ENCODE measurements at places on chromosomes 4 and X. TPM values are rescaled to one million over a fixed set of nuclear protein-coding genes. Genes with fewer than 3 reads are reported as not detected.

SLC2A9 gene
- total RNA-seq = 0.43 TPM

CT45A3 gene
- not detected for total RNA-seq

DCTD gene
- total RNA-seq = 126 TPM

SLC10A4 gene
- not detected for total RNA-seq

SORCS2 gene
- total RNA-seq = 6.7 TPM

AFP gene
- total RNA-seq = not detected

- DNase-seq = no peak
These were observed at the start of gene UGT2A3 for GRCh38 chr4:68951078-68951805. UGT2A3 (minus strand) TSS chr4:68951804; CDS start chr4:68951760, 44 bp downstream.

DNA sequence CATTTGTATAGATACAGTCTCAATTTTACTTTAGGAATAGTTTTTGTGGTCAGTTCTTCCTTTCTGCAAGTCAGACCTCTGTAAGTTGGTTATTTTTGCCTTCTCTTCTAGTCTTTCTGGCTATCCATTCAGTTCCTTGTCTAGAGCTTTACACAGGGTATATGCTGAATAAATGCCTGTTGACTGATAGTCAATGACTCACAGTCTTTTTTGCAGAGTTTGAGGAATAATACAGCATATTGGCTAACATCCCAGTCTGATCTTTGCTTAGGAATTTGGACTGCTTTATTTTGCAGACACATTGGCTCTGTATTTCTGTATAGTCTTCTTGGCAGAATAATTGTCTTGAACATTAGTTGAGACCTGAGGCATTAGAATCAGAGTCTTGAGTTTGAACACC, 132.4 kb downstream of the MAGEC1 start:
- DNase-seq = no peak

- DNase-seq = no peak
These were observed 44.5 kb downstream of the ANKRD17 start for GRCh38 chr4:73213916-73214653.

- peak; percentile 81 for DNase-seq
These were observed 45.5 kb downstream of the PSAPL1 start for GRCh38 chr4:7389101-7389701.

DNA sequence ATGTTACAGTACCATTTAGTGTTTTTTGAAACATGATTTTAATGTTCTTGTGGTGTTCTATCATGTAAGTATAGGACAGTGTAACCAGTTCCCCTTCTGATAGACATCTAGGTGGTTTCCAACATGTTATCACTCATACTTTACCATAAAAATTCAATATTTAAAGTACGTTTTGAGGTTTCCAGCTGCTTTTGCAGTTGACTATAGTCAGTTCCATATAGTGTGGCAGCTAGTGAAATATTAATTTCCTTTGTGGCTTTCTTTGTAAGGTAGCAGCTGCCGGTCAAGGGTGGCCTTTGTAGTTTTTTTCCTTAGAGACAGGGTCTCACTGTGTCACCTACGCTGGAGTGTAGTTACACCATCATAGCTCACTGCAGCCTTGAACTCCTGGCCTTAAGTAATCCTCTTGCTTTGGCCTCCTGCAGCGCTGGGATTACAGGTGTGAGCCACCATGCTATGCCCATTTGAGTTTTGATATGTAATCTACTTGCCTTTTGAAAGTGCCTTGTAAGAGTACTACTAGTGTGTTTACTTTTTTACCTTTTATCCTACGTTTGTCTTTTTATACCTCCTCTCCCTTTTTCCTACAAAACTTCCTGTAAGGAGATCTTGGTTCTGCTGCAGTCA, 63.0 kb downstream of the ARHGAP10 start:
- no peak for DNase-seq

DNA sequence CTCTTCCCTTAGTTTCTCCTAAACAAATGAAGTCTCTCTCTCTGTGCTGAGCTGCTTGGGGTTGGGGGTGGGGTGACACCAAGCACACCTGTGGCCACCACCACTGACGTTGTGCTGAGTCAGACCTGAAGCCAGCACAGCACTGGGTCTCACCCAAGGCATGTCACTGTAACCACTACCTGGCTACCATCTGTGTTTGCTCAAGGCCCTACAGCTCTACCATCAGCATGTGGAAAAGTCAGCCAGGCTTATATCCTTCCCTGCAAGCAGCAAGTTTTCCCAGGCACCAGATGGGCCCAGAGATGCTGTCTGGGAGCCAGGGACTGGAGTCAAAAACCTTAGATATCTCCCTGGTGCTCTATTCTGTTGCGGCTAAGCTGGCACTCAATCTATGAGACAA, 6.9 kb downstream of the CXCL10 start:
- DNase-seq = no peak

DNA sequence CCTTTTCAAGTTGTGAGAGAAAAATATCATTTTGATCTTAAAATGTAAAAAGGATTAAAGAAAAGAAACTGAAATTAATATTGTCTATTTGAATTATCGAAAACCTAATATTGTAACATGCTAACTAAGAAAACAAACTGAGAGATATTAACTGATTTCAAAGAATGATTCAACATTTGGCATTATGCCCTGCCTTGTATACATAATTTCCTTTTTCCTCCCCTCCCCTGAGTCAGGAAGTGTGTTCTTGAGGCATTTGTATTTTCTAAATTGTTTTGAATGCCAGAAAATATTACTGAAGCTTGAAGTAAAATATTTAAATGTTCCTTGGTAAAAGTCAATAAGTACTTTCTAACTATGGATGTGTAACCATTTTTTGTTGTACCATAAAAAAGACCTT, 49.4 kb downstream of the RPS6KA3 start:
- no peak for DNase-seq

DNA sequence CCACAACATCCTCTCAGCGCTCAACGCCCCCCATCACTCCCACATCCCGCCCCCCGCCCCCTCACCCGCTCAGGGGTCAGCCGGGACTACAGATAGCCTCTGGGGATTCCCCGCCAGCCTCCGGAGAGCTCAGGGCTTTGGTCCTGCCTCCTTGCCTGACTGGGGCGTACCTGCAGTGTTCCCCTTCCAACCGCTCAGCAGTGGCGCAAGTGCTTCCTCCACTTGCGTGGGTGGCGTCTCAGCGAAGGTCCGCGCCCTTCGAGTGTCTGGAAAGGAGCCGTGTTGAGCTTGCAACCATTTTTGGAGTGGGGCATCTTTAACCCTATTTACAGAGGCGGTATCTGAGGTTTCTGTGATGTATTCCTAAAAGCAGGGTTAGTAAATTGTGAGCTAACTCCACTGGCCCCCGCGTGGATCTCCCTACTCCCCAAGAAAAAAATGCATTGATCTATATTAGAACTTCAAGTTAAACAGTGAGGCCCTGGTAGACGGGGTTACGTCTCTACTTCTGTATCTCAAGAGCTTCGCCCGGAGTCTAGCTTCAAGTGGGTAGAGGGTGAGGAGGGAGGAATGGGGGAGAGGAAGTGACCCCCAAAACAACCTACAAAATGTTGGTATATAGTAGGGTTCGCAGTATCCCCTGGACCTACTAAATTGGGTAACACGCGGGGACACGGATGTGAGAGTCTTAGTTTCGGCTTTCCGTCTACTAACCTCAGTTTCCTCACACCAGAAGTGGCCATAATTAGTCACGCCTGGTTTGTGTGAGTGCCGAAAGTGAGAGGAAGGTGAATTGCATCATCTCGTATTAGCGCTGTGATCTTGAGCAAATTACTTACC, 16.1 kb downstream of the NKX3-2 start:
- peak; percentile 81 for DNase-seq

DNA sequence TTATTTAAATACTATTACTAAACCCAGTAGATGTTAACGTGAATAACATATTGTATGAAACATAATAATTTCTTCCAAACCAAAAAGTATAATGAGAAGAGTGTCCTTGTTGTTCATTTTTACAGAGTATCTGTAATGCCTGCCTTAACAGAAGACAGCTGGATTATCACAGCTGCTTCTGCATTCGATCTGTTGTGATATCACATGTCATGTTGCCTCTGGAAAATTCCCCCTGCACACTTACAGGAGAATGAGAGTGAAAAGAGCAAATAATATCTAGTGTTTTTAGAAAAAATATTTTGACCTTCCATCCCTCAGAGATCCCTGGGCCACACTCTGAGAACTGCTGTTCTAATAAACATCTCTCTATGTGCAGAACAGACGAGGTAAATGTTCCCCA, 240.1 kb upstream of the NOCT start:
- DNase-seq = no peak

- no peak for DNase-seq
These were observed 163.6 kb upstream of the PLAC1 start for GRCh38 chrX:134821901-134822300.

- DNase-seq = no peak
These were observed 297.3 kb upstream of the LCORL start for GRCh38 chr4:18318682-18319388.

- DNase-seq = no peak
These were observed 267.7 kb upstream of the GALNT7 start for GRCh38 chr4:172900900-172901299.

- peak; percentile 89 for DNase-seq
These were observed 714.5 kb upstream of the TENM3 start for GRCh38 chr4:181528570-181529184.
